CD4-positive, alpha-beta T cell treated with Interleukin-2 at 100 ng/mL for 4 hours (primary cell): ENCODE measurements at places on chromosomes 2 and 18.

- DNase-seq, result no peak
Measured at GRCh38 chr18:49406863-49407262, 53.6 kb downstream of the DYM start.

GRCh38 chr2:10371441-10372196 is 68.9 kb downstream of the HPCAL1 start:
- DNase-seq, result no peak

GRCh38 chr18:61173554-61173953 is 159.7 kb upstream of the CDH20 start:
- DNase-seq, result no peak

- DNase-seq, result no peak
Measured at GRCh38 chr18:36825526-36825925, 3.3 kb downstream of the TPGS2 start.

DNA sequence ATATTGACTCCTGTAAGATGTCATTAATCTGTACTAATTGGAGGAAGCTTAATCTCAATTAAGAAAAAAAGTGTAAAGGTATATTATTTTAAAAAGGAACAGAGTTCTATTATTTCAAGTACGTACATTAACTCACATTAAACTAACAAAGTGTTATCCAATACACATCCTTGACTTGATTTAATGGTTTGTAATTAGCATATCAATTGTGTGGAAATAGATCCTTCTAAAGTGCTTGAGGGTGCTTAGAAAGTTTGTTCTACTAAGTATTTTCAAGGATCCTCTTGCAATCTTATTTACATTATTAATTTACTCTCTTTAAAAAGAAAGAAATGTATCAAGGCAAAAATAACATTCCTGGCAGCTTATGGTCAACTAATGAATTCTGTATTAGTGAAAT is 720.3 kb downstream of the KCNJ3 start:
- no peak for DNase-seq

- DNase-seq, result no peak
Measured at GRCh38 chr2:127261804-127262406, 32.0 kb downstream of the ERCC3 start.

- no peak for DNase-seq
Measured at GRCh38 chr2:207599636-207600035, 25.6 kb downstream of the METTL21A start.
